ENCODE measurements at places on chromosomes 3 and 15. TPM values are rescaled to one million over a fixed set of nuclear protein-coding genes. Genes with fewer than 3 reads are reported as not detected.

- DNase-seq = no peak
- no peaks in the 10 kb centered on the region for H3K4me1 ChIP-seq
- H3K4me3 ChIP-seq = no peak overlapping the region
Observed at GRCh38 chr3:100149713-100150415, 35.6 kb upstream of the FILIP1L start.

Gene IL12A
- total RNA-seq = 7.5 TPM

DNA sequence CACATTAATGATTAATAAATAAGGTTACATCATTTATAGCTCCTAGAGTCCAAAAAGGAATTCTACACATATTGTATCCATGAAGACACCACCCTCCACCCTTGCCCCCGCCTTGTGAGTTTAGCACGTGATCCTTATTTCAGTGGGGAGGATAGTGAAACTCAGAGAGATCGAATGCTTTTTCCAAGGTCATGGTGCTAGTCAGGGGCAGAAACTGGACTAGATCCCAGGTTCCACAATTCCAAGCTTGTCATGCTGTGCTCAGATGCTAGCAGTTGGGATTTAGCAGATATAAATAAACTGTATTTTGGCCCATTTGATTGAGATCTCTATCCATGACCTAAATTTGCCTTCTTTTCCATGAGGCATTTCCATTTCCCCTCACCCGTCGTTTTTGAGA lies 227.4 kb upstream of the THRB start:
- no peak overlapping the region for H3K27ac ChIP-seq
- H3K4me3 ChIP-seq = no peak overlapping the region
- H3K4me1 ChIP-seq = no peaks in the 10 kb centered on the region
- no peaks in the 10 kb centered on the region for H3K27me3 ChIP-seq
- no peaks in the 10 kb centered on the region for H3K36me3 ChIP-seq
- no peak for DNase-seq

Gene NTRK3
- 49.5 TPM for total RNA-seq

DNA sequence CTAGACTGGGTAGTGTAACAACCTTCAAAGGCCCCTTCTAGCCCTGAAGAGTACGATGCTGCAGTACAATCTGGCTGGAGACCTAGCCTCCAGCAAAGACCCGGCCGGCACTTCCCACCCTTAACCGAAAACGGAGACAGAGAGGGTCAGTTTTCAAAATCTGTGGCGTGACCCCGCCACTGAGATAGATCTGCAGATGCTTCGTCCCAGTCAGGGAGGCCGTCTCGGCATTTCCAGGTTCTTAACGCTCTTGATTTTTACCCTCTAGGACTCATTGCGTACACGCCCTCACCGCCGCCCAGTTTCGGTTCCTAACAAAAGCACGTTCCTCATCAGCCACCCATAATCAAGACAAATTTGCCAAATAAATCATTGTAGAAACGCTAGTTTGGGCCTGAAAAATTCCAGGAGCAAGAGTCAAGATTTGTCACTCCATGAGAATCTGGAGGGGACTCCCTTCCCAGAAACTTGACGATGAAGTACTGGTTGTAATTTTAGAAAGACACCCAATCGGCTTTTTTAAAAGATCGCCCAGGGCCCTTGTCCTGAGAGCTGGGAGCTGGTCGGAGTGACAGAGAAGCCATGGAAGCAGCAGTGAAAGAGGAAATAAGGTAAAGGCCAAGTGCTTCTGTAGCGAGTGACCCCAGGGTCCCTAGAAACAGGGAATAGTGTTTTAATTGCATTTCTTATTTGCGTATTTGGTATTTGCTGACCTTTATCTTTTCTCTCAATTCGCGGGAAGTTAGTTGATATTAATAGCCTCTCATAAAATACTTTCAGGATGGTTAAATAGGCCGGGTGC lies 868 bp upstream of the TMEM87A start:
- H3K36me3 ChIP-seq = peaks cover 5% of the 10 kb centered on the region
- H3K4me3 ChIP-seq = peak overlapping the region; percentile 82
- no peaks in the 10 kb centered on the region for H3K27me3 ChIP-seq
- no peak for DNase-seq
- H3K27ac ChIP-seq = peak overlapping the region; percentile 98
- H3K4me1 ChIP-seq = peaks cover 11% of the 10 kb centered on the region

Gene GATA2
- total RNA-seq = 4.6 TPM

Gene CIB2
- 18.2 TPM for total RNA-seq

DNA sequence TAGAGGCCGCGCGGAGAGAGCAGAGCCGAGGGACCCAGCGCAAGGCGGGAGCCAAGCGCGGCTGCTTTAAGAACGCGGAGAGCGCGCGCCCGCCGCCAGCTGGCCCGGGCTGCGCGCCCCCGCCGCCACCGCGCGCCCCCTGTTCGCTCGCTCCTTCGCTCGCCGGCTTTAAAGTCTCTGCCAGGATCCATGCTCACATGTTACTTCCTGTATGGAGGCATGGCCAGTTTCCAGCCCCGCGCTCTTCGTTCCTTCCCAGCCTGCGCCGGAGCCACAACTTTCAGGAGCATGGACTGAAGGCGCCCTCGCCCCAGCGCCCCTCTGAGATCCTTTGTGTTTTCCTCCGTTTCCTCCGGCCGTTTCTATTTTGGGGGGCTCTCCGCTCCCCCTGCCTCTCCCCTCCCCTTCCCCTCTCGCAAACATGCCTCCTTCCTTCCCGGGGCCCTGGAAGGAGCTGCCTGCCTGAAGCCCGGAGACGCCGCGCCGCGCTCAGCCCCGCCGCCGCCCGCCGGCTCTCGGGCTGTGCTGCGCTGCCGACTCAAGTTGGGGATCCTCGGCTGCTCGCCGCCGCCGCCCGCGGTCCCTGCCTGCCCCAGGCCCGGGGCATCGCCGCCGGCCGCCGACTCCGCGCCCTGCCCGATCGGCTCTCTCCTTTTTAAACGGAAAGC lies at the start of gene PTPRG:
Gene PTPRG (plus strand): TSS at position 198 of the 668 bp plus-strand sequence. CDS start 717 bp downstream, outside the sequence.
- peak; percentile 98 for DNase-seq
- peak within 1 kb of the TSS; percentile 70 for H3K4me3 ChIP-seq
- H3K36me3 ChIP-seq = no peaks in the 10 kb centered on the region
- peaks cover 29% of the 10 kb centered on the region for H3K4me1 ChIP-seq
- peak within 1 kb of the TSS; percentile 93 for H3K27ac ChIP-seq

DNA sequence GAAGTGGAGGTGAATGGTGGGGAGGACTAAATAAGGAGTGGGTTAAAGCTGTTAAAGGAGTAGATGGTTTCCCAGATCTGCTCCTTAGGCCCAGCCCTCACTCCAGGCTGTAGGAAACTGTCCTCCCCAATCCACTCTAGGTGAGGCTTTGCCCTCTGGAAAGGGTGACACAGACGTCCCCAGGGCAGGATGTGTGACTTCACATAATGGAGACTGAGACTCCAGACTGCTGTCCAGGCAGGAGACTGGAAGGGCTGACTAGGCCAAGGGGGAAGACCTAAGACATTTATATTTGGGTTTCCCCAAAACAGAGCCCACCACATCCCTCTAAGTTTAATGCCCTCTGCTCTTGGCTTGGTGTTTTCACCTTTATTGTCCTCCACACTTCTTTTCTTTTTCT lies 488.5 kb downstream of the SHQ1 start:
- no peaks in the 10 kb centered on the region for H3K36me3 ChIP-seq
- H3K4me1 ChIP-seq = no peaks in the 10 kb centered on the region
- H3K27me3 ChIP-seq = no peaks in the 10 kb centered on the region
- DNase-seq = no peak
- no peak overlapping the region for H3K4me3 ChIP-seq

Gene PATL2
- 0.72 TPM for total RNA-seq

DNA sequence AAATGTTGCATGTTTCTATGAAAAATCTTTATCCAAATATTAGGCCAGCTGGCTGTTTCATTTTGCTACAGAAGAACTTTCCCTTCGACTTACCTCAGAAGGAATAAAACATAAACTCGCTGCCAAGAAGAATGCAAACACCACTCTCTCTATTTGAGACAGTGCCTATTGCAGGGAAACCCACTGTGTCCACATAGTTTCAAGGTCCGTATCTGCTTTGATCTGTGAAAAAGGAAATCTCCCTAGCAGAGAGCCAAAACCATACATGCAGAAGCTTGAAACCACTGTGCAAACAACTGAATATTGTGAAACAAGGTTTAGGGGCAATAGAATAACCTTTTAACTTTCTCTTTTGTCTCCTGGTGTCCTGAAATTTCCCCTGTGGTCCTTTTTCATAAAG lies 35.0 kb upstream of the CAPN7 start:
- H3K4me1 ChIP-seq = no peaks in the 10 kb centered on the region
- H3K4me3 ChIP-seq = no peak overlapping the region
- no peaks in the 10 kb centered on the region for H3K27me3 ChIP-seq

GRCh38 chr3:77191640-77192039 lies 151.7 kb downstream of the ROBO2 start:
- H3K27me3 ChIP-seq = no peaks in the 10 kb centered on the region
- no peak overlapping the region for H3K4me3 ChIP-seq
- no peak for DNase-seq
- H3K36me3 ChIP-seq = no peaks in the 10 kb centered on the region
- H3K4me1 ChIP-seq = no peaks in the 10 kb centered on the region
- H3K27ac ChIP-seq = no peak overlapping the region

- no peak for DNase-seq
- no peaks in the 10 kb centered on the region for H3K36me3 ChIP-seq
- H3K4me1 ChIP-seq = peaks cover 5% of the 10 kb centered on the region
- no peaks in the 10 kb centered on the region for H3K27me3 ChIP-seq
Observed at GRCh38 chr15:62107571-62108121, 40.9 kb downstream of the C2CD4A start.

Gene SHF
- 29.1 TPM for total RNA-seq

DNA sequence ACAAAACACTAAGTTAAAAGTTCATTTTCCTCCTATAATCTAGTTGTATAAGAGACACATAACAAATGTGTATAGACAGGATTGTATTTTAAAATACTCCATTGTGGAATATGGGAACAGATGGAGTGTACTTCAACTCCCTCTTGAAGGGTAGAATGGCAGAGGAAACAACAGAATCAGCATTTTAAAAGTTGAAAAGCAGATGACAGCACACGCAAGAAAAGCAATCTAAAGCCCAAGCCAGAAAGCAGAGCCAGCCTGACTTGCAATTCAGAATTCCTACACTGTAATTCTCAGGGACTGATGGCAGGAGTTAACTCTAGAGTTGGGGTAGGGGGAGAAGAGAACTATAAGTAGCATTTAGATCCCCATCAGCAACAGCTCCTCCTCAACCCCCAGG lies 22.8 kb downstream of the MORC1 start:
- peak; percentile 73 for DNase-seq
- no peaks in the 10 kb centered on the region for H3K27me3 ChIP-seq
- H3K4me3 ChIP-seq = no peak overlapping the region
- H3K4me1 ChIP-seq = no peaks in the 10 kb centered on the region
- H3K27ac ChIP-seq = no peak overlapping the region

GRCh38 chr3:16816048-16816780 lies 68.5 kb upstream of the PLCL2 start:
- no peak overlapping the region for H3K4me3 ChIP-seq
- no peaks in the 10 kb centered on the region for H3K36me3 ChIP-seq
- no peaks in the 10 kb centered on the region for H3K4me1 ChIP-seq
- H3K27me3 ChIP-seq = no peaks in the 10 kb centered on the region
- H3K27ac ChIP-seq = no peak overlapping the region

DNA sequence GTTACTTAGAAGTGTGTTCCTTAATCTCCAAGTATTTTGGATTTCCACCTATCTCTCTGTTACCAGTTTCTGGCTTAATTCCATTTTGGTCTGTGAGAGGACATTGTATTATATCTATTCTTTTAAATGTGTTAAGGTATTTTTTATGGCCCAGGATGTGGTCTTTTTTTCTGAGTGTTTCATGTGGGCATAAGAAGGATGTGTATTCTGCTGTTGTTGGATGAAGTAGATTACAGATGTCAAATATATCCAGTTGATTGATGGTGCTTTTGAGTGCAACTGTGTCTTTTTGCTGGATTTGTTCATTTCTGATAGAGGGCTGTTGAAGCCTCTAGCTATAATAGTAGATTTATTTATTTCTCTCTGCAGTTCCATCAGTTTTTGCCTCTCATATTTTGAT lies 136.5 kb upstream of the AZI2 start:
- H3K27ac ChIP-seq = no peak overlapping the region
- H3K36me3 ChIP-seq = no peaks in the 10 kb centered on the region
- no peaks in the 10 kb centered on the region for H3K27me3 ChIP-seq
- no peak for DNase-seq
- H3K4me1 ChIP-seq = no peaks in the 10 kb centered on the region

Measured in spinal cord (tissue), 10 donors.